ENCODE measurements at places on chromosomes 2 and 18. TPM values are rescaled to one million over a fixed set of nuclear protein-coding genes. Genes with fewer than 3 reads are reported as not detected.
A peak's percentile ranks its signal among the peaks of the same experiment; 100 is the strongest.

DNA sequence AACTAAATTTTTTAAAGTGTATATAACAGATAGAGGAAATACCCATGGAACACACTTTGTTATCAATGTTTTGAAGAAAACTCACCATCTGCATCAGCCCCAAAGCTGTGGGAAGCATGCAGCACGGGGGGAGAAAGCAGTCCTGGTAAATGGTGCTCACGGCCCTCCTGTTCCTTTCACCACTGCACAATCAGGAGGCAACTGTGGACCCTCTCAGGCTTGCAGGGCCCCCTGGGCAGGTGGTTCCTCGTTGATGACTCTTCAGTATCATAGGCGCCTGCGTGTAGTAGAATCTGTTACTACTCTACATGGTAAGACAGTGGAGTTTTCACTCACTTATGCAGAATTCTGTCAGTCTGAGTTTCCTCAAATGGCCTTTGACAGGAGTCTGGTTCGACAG lies 4.9 kb upstream of the CNDP1 start:
- peak; percentile 62 for DNase-seq
- no peak overlapping the region for H3K4me3 ChIP-seq
- no peak overlapping the region for H3K27ac ChIP-seq
- no peaks in the 10 kb centered on the region for H3K36me3 ChIP-seq
- no peaks in the 10 kb centered on the region for H3K4me1 ChIP-seq

The CIB4 gene
- total RNA-seq, result not detected

The ERICH2 gene
- total RNA-seq, result not detected

The GPAT2 gene
- total RNA-seq, result not detected
